ENCODE measurements at places on chromosomes 7 and 10.

DNA sequence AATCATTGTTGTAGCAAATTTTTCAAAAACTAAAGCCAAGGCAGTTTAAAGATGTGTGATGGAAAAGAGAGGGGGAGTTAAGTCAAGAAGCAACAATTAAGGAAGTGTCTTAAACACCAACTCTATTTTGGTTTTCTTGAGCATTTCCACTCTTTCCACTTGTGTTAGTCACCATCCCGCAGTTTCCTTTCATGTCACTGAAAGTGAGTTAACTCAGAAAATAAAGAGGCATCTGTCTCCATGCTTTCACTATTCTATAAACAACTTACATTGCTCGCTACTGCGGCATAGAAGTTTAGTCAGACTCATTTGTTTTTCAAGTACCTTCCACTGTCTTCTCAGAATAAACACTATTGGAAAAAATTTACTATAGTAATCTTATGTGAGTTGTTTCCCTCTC is 284.9 kb upstream of the SEMA3D start:
- no peak for DNase-seq

GRCh38 chr7:18939771-18940592 is 177.5 kb downstream of the TWIST1 start:
- DNase-seq = no peak

- DNase-seq = no peak
Measured at GRCh38 chr10:43962346-43963191, 313.9 kb upstream of the ZNF32 start.

DNA sequence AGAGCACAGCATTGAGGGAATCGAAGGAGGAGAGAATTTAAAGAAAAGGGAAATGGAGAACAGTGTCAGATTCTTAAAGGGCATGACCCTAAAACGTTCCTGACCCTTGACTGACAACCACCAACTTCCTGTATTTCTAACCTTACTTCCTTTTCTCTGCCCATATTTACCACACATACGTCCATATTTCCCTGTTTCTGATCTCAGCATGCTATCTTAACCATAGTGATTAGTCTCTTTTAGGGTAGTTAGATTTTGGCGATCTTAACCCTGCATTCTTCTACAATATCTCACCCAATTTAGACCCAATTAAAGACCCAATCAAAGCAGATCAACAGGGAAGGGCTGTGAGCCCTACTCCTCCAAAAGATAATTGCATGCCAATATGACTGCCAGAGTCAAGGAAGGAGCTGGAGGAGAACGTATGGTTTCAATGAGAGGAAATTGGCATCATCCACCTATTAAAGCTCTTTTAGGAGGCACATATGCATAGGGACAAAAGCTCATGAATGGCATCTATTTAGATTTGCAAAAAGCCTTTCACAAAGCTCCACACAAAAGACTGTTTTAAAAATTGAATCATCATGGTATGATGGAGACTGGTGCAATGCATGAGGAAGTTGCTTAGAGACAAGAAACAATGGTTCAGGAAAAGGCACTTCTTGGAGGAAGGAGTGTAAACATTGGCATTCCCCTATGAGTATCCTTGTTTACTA is 49.0 kb upstream of the ARHGAP12 start:
- DNase-seq = no peak

- DNase-seq = no peak
Measured at GRCh38 chr7:38330861-38331621, 57.6 kb upstream of the TARP start.

DNA sequence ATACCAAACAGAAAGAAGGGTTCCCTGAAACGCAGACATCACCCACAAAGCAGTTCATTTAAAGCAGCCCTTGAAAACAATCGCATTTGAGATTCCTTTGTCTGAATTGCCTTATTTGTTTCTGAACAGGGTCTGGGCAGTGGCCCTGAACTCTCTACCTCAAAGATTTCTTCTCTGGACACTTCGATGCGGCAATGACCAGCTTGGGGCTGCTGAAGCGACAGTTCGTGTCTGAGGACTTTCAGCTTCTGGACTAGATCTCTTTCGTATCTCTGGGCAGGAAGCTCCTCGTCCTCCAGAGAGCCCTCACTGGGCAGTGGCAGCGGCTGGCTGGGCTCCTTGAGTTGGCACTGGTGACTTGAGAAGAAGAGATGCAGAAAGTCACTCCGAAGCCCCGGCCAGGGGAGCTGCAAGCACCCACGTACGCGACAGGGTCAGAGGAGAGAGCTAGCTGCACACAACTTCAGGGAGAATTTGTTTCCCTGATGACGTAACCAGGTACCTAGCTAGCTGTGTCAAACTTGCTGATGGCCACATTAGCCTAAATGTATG is 96.3 kb downstream of the SMURF1 start:
- DNase-seq = no peak

DNA sequence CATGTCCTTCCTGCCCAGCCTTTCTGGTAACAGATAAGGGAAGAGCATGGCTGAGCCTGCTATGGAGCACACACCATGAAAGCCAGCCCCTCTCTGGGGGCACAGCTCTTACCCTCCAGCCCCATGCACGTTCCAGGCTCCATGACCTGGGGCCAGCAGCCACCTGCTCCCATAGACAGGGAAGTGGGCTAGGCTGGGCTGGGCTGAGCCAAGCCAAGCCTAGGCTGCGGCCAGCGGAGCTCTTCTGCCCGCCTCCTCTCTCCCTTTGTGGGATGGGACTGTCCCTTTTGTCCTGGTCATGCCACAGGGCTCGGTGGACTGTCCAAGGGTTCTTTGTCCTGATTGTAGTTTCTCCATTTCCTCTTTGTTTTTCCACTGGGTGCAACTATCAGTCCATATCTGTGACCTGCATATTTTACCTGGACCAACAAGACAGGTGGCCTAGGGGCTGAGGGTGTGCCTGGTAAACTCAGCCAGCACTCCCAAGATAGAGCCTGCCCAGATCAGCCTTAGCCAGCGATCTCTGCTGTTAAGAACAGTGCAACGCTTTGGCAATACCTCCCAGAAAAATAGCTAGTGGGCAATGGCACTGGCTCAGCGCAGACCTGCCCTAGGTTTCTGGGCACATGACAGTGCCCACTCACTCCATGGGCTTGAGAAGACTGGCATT is 97.2 kb upstream of the BTBD16 start:
- DNase-seq = no peak

GRCh38 chr10:105188737-105189462 is 547.8 kb downstream of the SORCS3 start:
- no peak for DNase-seq

- DNase-seq = no peak
Measured at GRCh38 chr10:82934429-82934828, 1059.4 kb downstream of the NRG3 start.
